Right forelimb (tissue), 1 donor: ENCODE measurements at places on chromosomes 13 and 19.

- DNase-seq, result no peak
These were observed 32.1 kb downstream of the LYL1 start for GRCh38 chr19:13070425-13071140.

DNA sequence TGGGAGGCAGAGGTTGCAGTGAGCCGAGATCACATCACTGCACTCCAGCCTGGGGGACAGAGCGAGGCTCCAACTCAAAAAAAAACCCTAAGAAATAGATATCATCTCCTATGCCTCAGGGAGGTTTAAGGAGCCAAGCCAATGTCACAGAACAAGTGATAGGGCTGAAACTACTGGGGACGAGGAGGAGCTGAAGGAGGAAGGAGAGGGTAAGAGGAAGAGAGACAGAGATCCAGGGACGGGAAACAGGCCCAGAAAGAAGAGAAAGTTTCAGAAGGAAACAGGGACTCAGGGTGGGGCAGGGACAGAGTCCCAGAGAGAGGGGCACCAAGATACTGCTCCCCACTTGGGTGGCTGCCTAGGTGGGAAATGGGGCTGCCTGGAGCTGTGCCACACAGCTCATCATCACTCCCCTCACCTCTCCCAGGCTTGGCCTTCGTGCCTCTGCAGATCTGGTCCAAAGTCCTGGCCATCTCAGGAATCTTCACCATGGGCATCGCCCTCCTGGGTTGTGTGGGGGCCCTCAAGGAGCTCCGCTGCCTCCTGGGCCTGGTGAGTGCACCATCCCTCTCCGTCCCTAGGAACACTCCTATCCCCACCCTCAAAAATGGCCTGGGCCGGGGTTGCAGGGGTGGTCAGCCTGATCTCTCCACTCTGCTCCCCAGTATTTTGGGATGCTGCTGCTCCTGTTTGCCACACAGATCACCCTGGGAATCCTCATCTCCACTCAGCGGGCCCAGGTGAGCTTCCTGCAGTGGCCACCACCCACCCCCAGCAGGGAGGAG is 1.5 kb downstream of the CD37 start:
- DNase-seq, result no peak

GRCh38 chr13:66875264-66875663 is 354.9 kb downstream of the PCDH9 start:
- no peak for DNase-seq

- no peak for DNase-seq
These were observed 656.1 kb downstream of the DACH1 start for GRCh38 chr13:71210861-71211260.

DNA sequence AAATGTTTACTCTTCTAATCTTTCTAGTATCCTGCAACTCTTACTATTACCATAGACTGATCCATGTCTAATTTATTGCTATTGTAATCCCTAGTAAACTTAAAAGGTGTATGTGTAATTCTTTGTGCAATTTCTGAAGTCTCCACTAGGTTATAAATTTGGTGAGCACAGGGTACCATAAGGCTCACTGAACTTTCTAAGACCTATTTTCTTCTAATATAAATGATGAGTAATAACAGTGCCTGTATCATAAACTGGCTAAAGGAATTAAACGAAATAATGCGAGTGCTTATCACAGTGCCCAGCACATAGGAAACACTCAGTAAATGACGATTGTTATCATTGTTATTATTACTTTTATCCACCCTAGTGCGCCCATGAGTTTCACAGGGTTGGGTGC is 119.1 kb downstream of the KLF12 start:
- no peak for DNase-seq

DNA sequence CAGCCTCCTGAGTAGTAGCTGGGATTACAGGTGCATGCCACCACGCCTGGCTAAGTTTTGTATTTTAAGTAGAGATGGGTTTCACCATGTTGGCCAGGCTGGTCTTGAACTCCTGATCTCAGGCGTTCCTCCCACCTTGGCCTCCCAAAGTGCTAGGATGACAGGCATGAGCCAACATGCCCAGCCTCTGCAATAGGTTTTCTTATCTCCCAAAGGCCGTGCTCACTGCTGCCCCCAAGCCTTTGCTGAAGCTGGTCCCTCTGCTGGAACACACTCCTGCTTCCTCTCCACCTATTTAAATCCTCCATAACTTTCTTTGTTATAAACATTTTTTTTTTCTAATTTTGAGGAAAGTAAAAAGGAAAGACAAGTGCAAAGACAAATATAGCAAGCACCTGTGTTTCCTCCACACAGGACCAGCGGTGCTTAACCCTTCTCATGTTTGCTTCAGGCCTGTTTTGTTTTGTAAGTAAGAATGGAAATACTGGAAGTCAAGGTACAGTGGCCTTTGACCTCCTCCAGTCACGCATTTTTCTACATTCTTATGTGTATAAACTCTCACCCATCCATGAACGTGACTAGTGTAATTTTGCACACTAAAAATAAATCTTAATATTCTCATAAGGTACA is 14.5 kb upstream of the TNFAIP8L1 start:
- DNase-seq, result no peak

GRCh38 chr13:44382635-44383145 is 9.1 kb downstream of the SERP2 start:
- no peak for DNase-seq

DNA sequence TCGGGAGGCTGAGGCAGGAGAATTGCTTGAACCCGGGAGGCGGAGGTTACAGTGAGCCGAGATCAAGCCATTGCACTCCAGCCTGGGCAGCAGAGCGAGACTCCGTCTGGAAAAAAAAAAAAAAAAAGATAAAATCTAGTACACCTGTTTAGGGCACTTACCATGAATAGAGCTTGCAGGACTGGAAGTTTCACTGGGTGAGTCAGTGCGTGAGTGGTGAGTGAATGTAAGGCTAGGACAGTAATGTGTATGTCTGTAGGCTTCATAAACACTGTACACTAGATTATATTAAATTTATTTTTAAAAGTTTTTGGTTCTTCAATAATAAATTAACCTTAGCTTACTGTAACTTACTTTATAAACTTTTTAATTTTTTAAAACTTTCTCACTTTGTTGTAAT is 22.9 kb downstream of the PPP5C start:
- no peak for DNase-seq

DNA sequence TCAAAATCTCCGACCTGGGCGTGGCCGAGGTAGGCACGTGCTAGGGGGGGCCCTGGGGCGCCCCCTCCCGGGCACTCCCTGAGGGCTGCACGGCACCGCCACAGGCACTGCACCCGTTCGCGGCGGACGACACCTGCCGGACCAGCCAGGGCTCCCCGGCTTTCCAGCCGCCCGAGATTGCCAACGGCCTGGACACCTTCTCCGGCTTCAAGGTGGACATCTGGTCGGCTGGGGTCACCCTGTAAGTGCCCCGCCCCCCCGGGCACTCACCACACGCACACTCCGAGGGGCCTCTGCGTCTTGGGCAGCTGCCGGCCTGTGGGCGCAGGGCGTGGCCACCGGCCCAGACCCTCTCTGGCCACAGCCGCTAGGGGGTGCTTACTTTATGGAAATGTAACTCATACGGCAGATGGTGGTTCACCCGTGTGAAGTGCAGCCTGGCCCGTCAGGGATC is 14.9 kb downstream of the STK11 start:
- DNase-seq, result no peak

DNA sequence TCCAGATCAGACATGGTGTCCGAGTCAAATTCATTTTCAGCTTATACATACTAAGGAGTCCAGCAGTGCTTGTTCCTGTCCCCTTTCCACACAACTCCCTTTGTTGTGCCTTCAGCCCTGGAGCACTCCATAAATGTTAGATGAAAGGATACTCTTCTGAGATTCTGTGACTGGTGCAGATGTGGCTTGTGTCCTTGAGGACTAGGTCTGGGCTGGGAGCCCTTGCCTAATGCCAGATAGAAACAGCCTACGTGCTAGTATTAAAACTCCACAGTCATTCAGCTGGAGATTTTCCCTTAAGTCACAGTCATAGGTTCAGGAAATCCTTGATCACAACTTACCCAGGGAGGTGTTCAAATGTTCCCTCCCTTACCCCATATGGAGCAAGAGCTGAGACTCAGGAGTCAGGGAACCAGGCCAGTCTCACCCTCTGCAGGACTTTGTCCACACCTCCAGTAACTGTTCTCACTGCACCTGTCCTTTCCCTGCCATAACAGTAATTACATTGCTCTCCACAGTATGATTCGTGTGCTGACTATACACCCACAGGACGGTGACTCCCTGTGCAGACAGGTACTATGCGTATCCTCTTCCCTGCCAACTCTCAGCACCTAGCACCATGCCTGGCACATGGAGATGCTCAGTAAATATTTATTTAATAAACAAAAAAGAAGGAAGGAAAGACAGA is 15.5 kb upstream of the SERPINE3 start:
- no peak for DNase-seq

DNA sequence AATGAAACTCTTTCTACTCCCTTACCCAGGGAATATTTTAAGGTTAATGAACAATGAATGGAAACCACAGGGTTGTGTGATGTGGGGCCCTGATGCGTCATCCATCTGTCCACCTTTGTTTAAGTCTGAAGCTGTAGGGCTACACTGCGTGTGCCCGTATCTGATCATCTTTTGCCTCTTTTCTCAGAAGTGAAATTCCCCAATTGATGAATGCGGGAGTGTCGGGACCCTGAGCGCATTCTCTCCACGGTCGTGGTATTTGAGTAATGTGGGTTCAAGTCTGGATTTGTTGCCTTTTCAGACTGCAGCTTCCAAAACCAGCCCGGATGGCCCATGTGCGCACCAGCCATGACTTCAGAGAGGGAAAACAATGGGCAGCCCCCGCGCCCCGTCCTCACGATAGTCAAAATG is 112.3 kb downstream of the COL4A2 start:
- no peak for DNase-seq

- no peak for DNase-seq
These were observed 76.8 kb downstream of the NUFIP1 start for GRCh38 chr13:44912278-44913016.

DNA sequence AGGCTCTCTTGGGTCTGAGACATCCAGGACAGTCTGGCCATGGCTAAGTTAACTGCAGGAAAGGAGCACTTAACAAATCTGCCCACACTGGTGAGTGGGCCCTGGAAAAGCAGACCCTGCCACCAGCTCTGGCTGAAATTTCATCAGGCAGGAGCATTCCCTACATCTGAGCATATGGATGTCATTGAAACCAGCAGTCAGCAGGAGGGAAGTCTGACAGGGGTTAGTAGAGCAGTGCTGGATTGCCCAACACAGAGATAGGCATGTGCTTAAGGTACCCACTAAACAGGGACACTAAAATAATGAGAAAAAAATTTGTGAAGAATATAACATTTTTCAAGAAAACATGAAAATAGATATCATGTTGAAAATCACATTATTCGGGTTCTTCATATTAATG is 13.6 kb upstream of the ACOD1 start:
- DNase-seq, result no peak

- peak; percentile 72 for DNase-seq
These were observed 10.0 kb downstream of the CFD start for GRCh38 chr19:869245-870177.

- DNase-seq, result peak; percentile 63
These were observed 15.3 kb upstream of the MAP1S start for GRCh38 chr19:17703824-17704463.

GRCh38 chr19:10517361-10517759 is at the start of gene S1PR5:
S1PR5 (minus strand) TSS chr19:10517447; CDS start chr19:10515011, 2,436 bp downstream.
- no peak for DNase-seq

DNA sequence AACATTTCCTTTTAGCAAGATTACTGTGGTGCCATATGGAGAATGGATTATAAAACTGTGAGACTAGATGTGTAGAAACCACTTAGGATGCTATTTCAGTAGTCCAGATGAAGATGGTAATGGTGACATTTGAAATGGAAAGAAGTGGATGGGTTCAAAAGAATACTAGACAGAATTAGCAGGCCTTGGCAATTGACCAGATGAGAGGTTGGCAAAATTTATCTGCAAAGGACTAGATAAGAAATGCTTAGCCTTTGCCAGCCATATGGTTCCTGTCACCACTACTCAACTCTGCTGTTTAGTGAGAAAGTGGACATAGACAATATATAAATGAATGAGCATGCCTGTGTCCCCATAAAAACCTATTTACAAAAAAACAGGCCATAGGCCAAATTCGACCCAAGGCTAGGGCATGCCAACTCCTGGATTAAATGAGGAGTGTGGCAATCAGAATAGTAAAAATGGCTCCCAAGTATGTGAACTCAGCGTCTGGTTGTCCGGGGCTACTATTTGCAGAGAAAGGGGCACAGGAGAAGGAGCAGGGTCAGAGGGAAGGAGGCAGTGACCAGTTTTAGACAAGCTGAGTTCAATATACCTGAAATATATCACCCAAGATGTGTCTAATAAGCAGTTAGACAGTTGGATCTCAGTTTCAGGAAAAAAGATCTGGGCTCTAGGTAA is 98.4 kb downstream of the ENOX1 start:
- no peak for DNase-seq

DNA sequence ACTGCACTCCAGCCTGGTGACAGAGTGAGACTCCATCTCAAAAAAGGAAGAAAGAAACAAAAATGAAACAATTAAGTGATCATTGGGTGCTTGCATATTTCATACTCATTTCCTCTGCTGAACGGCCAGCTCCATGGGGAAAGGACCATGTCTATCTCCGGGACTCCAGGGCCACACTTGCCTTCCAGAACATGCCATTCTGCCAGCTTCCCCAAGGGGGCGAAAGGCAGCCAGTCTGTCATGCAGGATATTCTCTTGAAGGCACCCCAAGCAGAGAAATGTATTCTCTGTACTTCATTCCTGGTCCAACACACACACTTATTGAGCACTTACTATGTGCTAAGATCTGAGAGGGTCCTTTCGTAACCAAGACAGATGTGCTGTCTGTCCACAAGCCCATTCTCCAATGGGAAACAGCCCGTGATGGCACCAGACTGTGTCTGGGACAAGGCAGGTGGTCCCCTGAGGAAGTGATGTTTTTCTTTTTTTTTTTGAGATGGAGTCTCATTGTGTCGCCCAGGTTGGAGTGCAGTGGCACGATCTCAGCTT is 10.2 kb upstream of the CARM1 start:
- DNase-seq, result no peak

- no peak for DNase-seq
These were observed 32.2 kb downstream of the EFNB2 start for GRCh38 chr13:106503272-106503671.

- DNase-seq, result no peak
These were observed 1.6 kb downstream of the JOSD2 start for GRCh38 chr19:50509366-50509765.

DNA sequence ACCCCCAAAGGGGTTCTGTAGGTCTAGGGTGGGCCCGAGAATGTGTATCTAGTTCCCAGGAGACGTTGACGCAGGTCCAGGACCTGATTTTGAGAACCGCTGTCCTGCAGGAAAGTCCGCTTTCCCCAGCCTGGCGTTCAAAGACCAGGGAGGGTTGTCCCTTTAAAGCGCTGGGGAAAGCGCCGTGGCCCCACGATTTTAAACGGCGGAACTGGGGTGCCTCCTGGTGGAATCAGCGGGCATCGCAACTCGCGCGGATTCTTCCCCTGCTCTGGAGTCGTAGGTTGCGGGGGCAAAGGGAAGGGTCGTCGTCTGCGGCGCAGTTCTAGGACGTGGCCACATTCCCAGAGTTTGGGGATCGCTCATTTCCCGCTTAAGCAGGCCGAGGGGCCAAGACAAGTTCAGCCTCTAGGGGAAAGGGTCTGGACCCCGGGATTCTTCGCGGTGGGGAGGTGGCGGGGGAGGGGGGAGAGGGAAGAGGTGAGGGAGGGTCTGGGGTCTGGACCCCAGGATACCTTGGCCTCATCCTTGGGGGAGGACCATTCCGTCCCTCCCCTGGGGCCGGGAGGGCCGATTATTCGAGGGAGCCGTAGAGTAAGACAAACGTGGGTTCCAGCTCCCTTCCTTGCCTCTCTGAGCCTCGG is 7.7 kb downstream of the PNMA8B start:
- peak; percentile 93 for DNase-seq
